CD4-positive, alpha-beta T cell treated with Interleukin-2 at 100 ng/mL for 4 hours (primary cell): ENCODE measurements at places on chromosomes 3 and 15.

GRCh38 chr3:186842426-186843038 lies at the start of gene ADIPOQ:
Gene ADIPOQ (plus strand): TSS chr3:186842710. CDS start chr3:186853059, 10,349 bp downstream.
- DNase-seq = no peak

- no peak for DNase-seq
Measured at GRCh38 chr15:86066174-86066834, 13.4 kb upstream of the AGBL1 start.

GRCh38 chr3:144663456-144664436 lies 692.1 kb downstream of the DIPK2A start:
- no peak for DNase-seq

GRCh38 chr3:129017484-129017899 lies 16.4 kb downstream of the EFCC1 start:
- DNase-seq = no peak

DNA sequence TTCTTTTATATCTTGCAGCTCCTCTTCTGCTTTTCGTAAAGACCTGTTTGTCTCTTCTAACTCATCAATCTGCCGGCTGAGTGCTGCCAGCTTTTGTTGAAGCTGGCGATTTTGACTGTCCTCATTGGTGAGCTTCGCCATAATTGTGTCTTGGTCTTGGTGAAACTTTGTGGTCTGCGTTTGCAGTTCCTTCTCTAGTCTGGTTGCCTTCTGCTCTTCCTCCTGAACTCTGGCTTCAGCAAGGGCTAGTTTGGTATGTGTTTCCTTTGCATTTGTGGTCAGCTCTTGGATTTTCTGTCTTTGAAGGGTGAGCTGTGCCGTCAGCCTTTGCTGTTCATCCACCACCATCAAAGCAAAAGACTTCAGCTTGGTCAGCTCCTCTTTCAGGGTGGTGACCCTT lies 32.9 kb downstream of the CMSS1 start:
- no peak for DNase-seq

- DNase-seq = no peak
Measured at GRCh38 chr3:188839187-188839695, 332.5 kb upstream of the TPRG1 start.
